ENCODE measurements at places on chromosomes 1 and 21.
A peak's percentile ranks its signal among the peaks of the same experiment; 100 is the strongest.

DNA sequence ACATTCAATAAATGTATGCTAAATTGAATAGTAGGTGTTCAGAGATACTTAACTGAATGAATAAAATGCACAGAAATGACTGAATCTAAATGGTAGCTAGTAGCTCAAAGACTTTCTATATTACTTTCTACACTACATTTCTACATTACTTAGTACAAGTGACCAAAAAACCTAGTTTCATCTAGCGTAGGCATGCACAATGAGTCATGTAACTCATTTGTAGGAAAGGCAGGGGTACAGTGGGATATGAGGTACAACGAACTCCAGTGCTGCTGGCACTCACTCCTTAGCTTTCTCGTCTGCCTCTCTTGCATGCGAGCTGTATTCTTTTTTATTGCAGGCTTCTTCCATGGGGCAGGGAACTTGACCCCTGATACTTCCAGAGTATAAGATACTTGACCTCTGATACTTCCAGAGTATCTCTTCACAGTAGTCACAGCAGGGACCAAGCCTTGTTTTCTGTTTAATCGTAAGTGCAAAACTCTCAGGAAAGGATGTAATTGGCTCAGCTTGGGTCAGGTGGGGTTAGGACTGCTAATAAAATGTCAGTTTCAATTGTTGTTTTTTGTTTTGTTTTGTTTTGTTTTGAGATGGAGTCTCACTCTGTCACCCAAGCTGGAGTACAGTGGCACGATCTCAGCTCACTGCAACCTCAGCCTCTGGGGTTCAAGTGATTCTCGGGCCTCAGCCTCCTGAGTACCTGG lies 4.9 kb upstream of the ATP2B4 start:
- no peak for DNase-seq

GRCh38 chr1:246577082-246577719 lies 10.9 kb downstream of the CNST start:
- no peak for DNase-seq

DNA sequence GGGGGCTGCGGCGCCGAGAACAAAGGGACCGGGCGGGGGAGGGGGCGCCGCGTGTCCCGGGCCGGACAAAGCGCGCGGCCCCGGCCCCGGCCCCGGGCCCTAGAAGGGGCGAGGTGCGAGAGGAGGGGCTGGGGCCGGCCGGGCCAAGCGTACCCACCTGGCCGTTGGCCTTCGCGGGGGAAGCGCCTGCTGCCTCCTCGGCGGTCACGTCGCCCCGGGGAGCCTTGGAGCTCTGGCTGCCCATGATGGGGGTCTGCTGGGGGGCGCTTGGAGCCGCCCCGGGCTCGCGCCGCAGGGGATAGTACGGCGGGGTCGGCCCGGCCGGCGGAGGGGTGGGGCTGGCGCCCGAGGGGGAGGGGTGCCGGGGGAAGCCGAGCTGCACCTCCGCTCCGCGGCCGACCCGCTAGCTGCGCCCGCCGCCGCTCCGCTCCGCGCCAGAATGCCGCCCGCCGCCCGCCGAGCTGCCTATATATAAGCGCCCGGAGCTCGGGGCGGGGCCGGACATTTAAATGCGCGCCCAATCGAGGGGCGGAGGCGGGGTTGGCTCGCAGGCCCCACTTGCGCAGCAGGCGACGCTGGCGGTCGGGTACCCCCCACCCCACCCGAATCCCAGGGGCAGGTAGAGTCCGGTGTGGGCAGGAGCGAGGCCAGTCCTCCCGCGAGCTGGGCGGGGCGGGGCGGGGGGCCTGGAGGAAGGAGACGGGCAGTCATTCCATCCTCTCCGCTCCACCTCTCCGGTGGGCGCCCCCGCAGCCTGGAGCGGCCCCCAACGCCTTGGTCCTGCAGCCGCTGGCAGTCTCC lies at the start of gene MARCKSL1:
Gene MARCKSL1, minus strand, starts transcription at position 444 of the 801 bp plus-strand sequence. Its CDS starts 200 bp downstream, at position 244.
- DNase-seq: peak; percentile 81

DNA sequence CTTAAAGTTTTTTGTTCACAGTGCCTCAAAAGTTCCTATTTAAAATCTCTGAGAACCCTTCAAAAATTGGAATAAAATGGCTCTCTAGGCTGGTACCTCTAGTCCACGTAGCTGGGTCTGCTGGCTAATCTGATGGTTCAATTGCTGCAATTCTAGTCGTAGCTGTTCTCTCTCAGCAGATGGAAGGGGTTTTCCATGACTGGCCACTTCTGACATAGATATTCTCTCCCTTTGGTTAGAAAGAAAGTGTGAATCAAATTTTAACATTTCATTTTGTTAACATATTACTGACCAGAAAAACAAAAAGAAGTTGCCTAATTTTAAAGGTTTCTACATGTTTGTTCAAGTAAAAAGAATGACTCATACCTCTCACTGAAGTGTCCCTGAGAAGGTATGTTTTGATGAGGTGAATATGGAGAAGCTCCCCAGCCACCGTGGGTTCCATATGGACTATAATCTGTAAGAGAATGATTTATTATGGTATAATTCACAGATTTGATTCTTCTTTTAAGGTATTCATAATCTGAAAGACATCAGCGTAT lies 29.3 kb upstream of the SERPINC1 start:
- no peak for DNase-seq

- no peak for DNase-seq
These were observed 302.8 kb upstream of the B3GALT2 start for GRCh38 chr1:193489191-193489590.

DNA sequence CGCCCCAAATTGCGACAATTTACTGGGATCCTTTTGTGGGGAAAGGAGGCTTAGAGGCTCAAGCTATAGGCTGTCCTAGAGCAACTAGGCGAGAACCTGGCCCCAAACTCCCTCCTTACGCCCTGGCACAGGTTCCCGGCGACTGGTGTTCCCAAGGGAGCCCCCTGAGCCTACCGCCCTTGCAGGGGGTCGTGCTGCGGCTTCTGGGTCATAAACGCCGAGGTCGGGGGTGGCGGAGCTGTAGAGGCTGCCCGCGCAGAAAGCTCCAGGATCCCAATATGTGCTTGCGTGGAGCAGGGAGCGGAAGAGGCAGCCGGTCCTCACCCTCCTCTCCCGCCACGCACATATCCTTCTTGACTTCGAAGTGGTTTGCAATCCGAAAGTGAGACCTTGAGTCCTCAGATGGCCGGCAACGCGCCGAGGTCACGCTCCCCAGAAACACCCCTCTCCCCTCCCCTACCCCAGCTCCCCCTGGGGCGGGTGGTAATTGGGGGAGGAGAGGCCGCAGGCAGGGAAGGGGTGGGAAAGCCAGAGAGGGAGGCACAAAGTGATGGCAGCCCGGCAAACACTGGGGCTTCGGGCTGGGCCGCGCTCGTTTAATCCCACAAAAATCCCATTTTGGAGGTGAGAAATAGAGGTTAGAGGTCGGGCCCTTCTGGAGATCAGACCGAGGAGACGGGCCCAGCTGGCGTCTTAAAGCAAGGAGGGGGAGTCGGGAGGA lies 6.2 kb downstream of the SIM2 start:
- peak; percentile 1 for DNase-seq

GRCh38 chr1:72896256-72896655 lies 613.9 kb upstream of the NEGR1 start:
- no peak for DNase-seq

DNA sequence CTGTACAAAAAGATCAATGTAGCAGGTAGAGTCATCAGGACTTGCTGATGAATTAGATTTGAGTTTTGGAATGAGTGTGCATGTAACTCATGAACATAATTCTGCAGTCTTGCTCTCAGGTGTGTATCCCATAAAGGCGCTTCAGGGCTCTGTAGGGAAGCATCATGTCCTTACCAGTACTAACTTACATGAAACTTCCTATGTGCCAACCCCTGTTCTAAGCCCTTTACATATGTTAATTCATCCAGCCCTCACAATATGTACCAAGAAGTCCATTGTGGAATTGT lies 2.1 kb upstream of the FCRLB start:
- DNase-seq: no peak

- no peak for DNase-seq
These were observed 341.1 kb upstream of the RUNX1 start for GRCh38 chr21:35390013-35390776.

- DNase-seq: no peak
These were observed 1.2 kb downstream of the ZNF692 start for GRCh38 chr1:248857749-248858095.

DNA sequence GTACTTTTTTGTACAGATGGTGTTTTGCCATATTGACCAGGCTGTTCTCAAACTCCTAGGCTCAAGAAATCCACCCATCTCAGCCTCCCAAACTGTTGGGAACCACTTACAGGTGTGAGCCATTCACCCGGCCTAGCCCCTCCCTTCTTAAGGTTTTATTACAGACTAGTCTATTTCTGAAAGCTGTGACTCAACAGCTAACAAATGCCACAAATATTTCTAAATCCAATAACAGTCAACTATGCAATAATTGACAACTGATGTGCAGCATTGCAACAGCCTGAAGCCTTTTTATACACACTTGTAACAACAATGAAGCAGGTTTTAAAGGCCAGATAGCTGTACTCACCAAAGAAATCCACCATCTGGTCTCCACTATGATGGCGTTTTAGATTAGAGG lies 51.4 kb downstream of the GRIK1 start:
- no peak for DNase-seq

DNA sequence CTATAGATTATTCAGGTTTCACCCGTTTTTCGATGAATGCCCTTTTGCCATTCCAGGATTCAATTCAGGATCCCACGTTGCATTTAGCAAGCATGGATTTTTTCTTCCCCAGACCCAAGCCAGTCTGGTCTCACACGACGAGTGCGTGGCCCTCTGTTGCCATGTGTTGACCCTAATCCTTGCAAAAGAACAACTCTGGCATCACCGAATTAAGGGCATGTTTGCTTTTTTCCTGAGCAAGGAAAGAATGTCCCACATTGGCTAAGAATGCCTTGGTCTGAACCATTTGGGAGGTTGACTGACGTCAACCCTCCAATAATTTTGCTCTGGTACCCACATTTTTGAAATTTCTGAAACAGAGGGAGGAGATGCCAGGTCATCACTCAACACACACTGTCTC lies 153.0 kb upstream of the WNT4 start:
- no peak for DNase-seq

DNA sequence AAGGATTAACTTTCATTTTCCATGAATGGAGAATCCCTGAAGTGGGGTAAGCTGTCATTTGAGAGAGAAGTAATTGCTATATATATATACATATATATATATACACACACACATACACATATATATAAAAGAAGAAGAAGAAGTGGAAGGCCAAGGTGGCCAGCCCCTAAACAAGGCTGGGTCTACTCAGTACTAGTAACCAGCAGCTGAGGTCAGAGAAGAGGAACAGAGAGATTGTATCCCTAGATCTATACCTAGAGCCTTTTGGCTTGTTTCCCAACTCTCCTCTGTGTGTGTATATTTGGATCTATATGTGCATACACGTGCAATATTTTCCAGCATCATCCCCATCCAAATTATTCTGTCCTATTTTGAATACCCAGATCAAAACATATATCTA lies 5.2 kb downstream of the TNFSF4 start:
- no peak for DNase-seq

- DNase-seq: no peak
These were observed 407.9 kb upstream of the ZRANB2 start for GRCh38 chr1:71488555-71489252.

- no peak for DNase-seq
These were observed 141.5 kb upstream of the FGGY start for GRCh38 chr1:59155351-59155750.

- DNase-seq: no peak
These were observed 3.6 kb downstream of the PFKFB2 start for GRCh38 chr1:207056673-207057072.

DNA sequence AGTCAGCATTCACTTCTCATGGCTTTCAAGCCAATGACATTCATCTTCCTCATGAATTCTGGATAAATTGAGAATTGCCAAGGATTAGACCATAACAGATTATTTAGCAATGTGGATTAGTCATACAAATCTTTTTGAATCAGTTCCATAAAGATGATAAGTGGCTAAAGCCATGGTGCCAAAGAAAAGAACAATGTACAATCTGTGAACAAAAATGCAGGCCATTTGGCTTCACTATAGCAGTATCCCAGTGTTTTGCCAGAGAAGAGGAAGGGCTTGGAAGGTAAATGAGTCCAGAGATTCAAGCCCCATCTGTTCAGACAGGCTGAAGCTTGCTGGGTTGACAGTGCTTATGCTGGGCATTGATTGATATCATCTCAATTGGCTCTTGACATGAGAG lies 376.4 kb upstream of the LRRC7 start:
- DNase-seq: no peak

GRCh38 chr1:68321084-68321685 lies 88.9 kb upstream of the WLS start:
- no peak for DNase-seq

DNA sequence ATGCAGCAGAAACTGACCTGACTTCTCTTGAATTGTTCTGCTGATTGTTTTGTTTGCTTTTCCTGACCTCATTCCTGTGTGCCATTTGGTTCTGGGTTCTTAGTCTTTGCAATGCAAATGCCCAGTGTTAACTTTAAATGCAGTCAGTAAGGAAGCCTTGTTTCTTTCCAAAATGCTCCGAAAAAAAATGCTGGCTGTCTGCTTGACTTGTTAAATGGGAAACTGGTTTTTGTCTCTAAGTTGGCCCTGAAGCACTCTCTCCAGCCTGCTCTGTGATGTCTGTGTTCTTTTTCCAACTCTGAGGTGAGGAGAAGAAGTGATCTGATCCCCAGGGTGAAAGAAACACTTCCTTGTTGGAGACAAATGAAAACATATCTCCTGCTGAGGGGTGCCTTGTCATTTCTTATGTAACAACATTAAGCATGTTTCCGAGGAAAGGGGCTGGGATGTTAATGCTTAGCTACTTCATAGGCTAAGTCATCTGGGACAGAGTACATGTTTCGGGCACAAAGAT lies 256.3 kb upstream of the ADGRL4 start:
- DNase-seq: no peak

- DNase-seq: peak; percentile 14
These were observed 775 bp downstream of the TMEM125 start for GRCh38 chr1:43270421-43271095.

DNA sequence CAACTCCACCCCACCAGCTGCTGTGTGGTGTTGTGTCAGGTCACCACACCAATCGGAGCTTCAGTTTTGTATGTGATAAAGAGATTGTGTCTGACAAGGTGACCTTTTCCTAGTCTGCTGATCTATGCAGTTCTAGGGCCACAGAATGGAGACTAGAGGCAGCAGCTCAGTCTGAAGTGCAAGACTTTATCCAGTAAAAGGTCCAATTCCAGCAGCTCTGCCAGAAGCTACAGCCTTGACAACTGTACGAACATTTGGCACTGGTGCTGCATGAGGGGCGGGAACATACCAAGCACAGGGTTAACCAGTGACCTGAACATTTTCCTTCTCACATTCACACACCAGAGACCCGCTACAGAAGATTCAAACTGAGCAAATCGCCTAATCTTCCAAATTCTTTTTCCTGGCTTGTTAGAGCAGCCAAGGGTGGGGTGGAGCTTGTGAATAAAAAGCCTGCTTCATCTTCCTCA lies 9.3 kb downstream of the FMO1 start:
- no peak for DNase-seq

DNA sequence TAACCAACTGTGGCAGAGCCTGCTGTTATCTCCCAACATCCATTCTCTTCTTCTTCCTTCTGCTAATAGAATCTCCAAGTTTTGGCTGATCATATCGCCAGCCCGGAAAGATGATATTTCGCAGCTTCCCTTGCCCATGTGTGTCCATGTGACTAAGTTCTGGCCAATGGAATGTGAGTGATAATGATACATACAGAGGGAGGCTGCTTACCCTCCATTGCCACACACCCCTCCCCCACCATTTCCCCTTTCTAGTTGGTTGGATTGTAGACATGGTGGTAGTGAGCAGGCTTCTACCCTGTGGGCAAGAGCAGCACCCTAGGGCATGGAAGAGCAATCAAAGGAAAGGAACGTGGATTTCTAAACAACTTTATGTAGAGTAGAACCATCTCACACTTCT lies 48.8 kb downstream of the SLC9C2 start:
- DNase-seq: no peak

GRCh38 chr1:206784471-206784903 lies 12.2 kb upstream of the IL10 start:
- DNase-seq: peak; percentile 92

All from activated CD4-positive, alpha-beta T cell treated with anti-CD3 and anti-CD28 coated beads, Interleukin-2, amount 50 U/mL, for 48 hours (primary cell).